AML-193 (cell line): ENCODE measurements at places on chromosomes 5 and 9.

- DNase-seq, result no peak
Observed at GRCh38 chr5:87410931-87411330, 1.8 kb downstream of the CCNH start.

GRCh38 chr5:38921174-38921573 lies 75.4 kb downstream of the OSMR start:
- DNase-seq, result no peak

- no peak for DNase-seq
Observed at GRCh38 chr9:124437086-124437485, 13.2 kb upstream of the ADGRD2 start.

GRCh38 chr9:114056527-114056926 lies 21.6 kb downstream of the AMBP start:
- no peak for DNase-seq

GRCh38 chr5:40413743-40414142 lies 266.0 kb upstream of the PTGER4 start:
- DNase-seq, result no peak

DNA sequence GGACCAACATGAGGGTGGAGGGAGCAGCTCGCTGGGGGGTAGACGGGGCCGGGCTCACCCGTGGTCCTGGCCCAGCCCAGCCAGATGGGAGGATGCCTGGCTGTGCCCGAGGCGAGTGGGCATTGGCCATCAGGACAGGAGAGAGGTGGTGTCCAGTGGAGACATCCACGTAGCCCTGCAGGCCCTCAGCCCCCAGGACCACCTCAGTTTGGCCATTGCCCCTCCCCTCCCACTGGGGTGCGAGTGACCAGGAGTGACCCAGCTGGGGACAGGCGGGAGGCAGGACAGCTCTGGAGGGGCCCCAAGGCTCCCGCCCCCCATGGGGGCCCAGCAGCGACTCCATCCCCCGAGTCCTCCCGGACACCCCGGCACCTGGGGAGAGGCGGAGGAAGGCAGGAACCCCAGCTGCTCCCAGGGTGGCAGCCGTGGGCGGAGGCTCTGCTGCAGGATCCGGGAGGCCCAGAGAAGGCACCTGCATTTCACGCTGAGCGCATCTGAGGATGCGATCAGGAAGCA lies 8.3 kb downstream of the NOXA1 start:
- no peak for DNase-seq
